DMS79 treated with DMSO at 0.1 percent for 48 hours (cell line): ENCODE measurements at places on chromosomes 1 and 21.

- DNase-seq: no peak
Measured at GRCh38 chr1:74853756-74854155, 120.8 kb downstream of the TYW3 start.

DNA sequence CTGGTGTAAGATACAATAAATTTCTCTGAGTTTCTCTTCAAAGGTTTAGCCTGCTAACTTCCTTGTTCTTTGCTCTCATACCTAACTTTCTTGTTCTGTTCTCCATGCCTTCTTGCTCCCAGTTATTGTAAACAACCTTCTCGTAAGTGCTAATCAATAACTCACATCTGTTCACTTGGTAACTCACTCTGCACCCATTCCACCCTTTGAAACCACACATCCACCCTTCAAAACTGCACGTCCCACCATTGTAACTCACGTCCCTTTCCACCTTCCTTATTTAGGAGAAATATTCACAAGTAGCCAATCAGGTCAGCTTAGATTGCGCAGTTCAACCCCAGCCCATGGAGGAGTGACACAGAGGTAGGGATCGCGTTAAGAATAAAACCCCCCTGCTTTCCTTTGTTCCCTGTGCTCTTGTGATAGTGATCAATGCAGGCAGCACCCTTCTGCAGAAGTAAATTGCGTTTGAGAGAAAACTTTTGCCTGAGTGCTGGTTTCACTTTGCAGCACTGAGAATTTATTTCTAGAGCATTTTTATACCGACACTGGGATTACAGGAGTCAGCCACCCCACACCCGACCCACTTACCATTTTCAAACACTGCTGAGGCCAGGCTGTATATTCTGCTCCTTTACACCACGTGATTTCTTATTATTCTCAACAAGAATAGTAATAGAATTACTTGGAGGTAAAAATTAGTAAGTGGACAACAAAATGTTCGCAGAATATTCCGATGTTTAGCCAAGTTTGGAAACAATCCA, 789.2 kb upstream of the RGS18 start:
- DNase-seq: no peak

DNA sequence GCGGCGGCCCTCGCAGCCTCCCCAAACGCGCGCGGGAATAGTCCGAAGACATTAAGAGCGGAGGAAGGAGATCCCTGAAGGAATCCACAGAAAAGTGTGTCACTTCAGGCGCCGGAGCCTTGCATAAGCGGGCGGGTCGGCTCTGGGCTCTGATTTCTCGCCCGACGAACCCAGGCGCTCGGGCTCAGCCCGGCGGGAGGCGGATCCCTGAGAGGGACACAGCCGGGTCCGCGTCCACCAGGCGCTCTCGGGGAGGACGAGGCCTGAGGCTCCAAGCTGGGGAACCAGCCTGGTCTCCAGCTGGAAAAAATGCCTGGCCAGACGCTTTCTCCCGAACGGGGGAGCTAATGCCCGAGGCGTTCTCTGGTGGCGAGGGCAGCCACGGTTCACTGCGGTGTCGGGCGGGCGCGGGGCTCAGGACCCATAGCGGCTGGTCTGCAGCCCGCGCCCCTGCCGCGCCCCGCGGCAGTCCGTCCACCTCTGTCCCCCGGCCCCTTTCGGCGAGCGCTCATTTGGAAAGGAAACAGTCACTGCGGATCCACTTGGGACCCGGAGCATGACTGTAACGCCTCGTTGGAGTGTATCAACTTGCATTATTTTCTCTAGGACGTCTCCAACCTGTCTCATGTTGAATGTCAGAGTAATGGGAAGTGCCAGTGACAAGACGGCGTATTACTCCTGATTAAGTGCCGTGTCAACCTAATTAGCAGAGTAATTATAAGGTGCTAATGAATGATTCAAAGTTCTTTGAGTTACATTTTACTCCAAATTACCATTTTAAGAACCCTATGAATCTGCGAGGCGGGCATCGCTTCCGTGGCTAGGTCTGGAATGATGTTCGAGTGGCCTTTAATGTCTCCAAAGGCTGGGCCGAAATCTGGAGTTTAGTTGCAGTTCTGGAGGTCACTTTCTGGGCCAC, 1.6 kb upstream of the BARHL2 start:
- no peak for DNase-seq

DNA sequence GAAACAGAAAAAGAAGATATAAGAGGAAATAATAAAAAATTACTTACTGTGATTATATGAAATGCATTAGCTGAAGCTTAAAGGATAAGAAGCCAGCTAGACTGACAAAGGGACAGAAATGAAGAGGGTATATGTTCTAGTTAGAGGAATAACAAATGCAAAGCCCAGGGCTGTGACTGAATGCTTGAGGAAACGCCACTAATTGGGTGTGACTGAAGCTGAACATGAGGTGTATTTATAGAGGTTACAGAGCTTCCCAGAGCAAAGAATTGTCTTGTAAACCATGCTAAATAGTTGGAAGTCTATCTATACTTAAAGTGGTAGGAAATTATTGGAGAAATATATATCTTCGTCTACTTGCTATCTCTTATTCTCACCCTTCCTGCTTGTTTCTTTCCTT, 77.7 kb upstream of the PLPPR5 start:
- no peak for DNase-seq

- peak; percentile 51 for DNase-seq
Measured at GRCh38 chr1:145845514-145846161, at the start of gene NUDT17. Gene NUDT17 (plus strand): TSS chr1:145845630. CDS start chr1:145845641, 11 bp downstream.

- peak; percentile 36 for DNase-seq
Measured at GRCh38 chr21:25708467-25709065, 26.1 kb downstream of the ATP5PF start.

- DNase-seq: no peak
Measured at GRCh38 chr1:245704765-245705164, 550.0 kb downstream of the KIF26B start.

GRCh38 chr21:41196993-41197392, 29.0 kb downstream of the BACE2 start:
- no peak for DNase-seq

- DNase-seq: peak; percentile 40
Measured at GRCh38 chr21:34198231-34199120, 125.1 kb downstream of the MRPS6 start.

GRCh38 chr1:224784265-224785039, 145.0 kb upstream of the DNAH14 start:
- DNase-seq: no peak

GRCh38 chr1:68232289-68233148, at the start of gene WLS:
Gene WLS (minus strand): TSS chr1:68232523. CDS start chr1:68232299, 224 bp downstream.
- no peak for DNase-seq

- no peak for DNase-seq
Measured at GRCh38 chr1:53545663-53546408, 86.6 kb downstream of the DMRTB1 start.

GRCh38 chr1:14739082-14739832, 140.8 kb downstream of the KAZN start:
- DNase-seq: peak; percentile 76

DNA sequence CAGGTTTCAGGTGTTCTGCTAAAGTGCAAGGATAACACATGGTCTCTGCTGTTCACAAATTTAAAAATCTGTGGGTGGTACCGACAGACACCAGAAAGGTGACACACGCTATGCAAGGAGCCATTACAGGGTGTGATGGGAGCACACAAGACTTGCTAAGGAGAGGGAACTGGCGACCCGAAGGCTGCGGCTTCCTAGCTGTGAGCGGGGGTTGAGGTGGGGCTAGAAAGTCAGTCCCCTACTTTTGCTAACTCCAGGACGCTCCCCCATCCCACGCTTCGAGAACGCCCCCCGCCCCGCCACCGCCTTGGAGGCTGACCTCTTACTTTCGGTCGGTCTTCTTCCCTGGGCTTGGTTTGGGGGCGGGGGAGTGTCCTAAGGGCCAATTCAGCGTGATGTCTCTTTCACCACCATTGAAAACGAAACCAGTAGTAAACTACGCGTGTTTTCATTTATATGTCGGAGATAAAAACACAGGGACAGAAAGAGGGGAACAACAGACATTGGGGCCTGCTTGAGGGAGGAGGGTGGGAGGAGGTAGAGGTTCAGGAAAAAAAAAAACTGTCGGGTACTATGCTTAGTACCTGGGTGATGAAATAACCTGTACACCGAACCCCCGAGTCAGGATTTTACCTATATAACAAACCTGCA, 1.1 kb downstream of the CKS1B start:
- peak; percentile 47 for DNase-seq

- DNase-seq: no peak
Measured at GRCh38 chr1:84223751-84224432, 77.6 kb upstream of the SAMD13 start.

DNA sequence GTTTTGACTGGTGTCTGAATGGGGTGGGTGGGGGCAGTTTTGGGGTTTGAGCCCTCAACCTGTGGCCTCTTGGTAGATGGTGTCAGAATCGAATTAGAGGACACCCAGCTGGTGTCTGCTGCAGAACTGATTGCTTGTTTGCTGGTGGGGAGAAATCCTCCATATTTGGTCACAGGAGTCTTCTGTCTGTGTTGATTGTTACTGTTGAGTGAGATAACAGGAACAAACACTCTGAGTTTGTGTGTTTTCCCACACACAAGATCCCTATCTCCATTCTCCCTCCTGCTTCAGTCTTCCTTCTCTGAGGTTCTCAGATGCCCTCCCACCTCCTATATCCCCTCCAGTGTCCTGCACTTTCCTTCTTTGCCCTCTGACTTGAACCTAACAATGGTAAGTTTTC, 19.1 kb upstream of the CGN start:
- DNase-seq: no peak

GRCh38 chr1:194047206-194047605, 860.8 kb upstream of the B3GALT2 start:
- DNase-seq: no peak

- no peak for DNase-seq
Measured at GRCh38 chr1:1402072-1402900, 3.2 kb upstream of the CCNL2 start.

GRCh38 chr1:200134116-200134515, 106.6 kb downstream of the NR5A2 start:
- DNase-seq: no peak

GRCh38 chr21:39581414-39581813, 31.3 kb upstream of the B3GALT5 start:
- DNase-seq: no peak

DNA sequence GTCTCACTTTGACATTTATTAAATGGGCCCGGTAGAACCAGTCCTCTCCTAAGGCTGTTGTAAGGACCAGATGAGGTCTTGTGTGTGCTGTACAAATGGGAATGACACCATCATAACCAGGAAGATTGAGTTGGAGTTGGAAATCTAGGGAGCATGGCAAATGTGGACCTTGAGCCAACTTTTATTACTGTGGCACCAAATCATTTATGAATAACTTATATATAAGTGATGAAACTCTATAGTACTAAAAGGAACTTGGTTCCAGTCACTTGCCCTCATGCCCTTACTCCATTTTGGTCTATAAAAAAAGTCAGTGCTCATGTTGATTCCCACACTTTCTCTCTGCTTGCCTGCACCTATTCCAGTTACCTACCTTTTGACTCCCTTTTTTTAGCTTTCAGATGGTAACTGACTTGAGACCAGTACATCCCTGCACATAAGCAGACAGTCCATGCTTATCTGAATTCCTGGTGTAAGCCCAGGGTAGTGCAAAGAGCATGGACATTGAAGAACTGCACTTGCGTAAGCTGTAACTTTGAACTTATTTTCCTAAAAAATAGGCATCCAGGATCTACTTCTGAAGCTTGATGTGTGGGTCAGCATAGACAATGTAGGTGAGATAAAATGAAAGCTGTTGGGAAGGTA, 210.6 kb downstream of the PBX1 start:
- DNase-seq: no peak

DNA sequence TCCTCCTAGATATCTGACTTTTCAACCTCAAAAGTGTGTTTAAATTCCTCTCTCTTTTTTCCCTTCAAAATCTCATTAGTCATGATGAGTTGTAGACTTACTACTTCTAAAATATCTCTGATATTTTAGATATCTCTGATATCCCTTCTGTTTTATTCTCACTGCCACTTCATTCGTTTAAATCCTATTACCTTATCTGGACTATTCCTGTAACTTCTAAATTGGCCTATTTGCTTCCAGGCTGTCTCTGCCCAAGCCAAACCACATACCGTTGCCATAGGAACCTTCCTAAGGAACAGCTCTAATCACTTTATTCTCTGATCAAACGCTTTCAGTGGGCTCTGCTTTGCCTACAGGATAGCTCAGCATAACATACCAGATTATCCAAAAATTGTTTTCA, 333.1 kb upstream of the CHRM3 start:
- DNase-seq: no peak

- no peak for DNase-seq
Measured at GRCh38 chr1:59526240-59526639, 229.3 kb downstream of the FGGY start.

DNA sequence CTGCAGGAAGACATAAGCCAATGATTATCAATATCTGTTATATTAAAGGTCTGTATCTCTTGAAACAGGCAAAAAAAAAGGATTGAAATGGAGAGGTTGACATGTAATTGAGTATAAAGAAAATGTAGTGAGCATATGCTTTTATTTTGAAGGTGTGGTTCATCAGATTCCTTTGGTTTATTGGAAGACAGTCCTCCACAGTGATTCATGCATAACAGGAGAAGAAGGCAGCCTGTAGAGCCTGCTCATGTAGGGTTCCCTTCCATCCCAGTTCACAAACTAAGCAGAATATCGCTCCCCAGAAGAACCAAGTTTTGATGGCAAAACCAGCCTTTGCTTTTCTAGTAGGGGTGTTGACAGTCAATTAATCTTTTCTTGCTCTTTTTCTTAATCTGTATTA, 1016.8 kb upstream of the ADGRL4 start:
- DNase-seq: no peak

- DNase-seq: no peak
Measured at GRCh38 chr1:55155522-55155921, 59.6 kb downstream of the USP24 start.

DNA sequence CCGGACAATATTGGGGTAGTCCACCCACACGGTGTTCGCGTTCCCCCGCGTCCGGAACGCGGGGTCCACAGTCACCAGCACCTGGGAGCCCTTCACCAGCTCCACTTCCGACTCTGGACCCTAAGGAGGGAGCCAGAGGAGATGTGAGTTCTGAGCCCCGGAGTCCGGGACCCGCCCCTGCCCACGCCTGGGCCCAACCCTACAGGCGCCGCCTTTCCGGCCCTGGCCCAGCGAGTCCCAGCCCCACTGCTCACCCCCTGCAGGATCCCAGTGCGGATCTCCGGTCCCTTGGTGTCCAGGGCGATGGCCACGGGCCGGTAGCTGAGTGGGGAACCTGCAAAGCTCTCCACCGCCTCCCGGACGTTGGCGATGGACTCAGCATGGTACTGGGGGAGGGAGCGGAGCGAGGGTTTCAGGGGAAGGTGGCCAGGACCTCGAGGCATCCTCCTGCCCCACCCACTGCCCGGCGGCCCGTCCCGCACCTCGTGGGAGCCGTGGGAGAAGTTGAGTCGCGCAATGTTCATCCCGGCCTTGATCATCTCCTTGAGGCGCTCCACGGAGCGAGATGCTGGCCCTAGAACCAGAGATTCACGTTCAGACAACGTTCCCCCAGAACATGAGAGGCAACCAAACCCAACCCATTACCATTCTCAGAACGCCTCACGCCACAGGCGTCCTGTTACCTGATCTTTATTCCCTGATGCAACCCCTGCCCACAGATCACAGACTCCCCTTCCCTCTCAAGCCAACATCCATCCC, 5.9 kb downstream of the PKLR start:
- no peak for DNase-seq
